Fibroblast of villous mesenchyme (primary cell): ENCODE measurements at places on chromosomes 13 and 19. TPM values are rescaled to one million over a fixed set of nuclear protein-coding genes. Genes with fewer than 3 reads are reported as not detected.
A peak's percentile ranks its signal among the peaks of the same experiment; 100 is the strongest.

GRCh38 chr19:5425260-5425659 lies 30.0 kb upstream of the ZNRF4 start:
- no peak for DNase-seq

GRCh38 chr13:42260903-42261654 lies 10.9 kb upstream of the AKAP11 start:
- DNase-seq = no peak

- DNase-seq = no peak
Observed at GRCh38 chr19:18669883-18670282, 13.6 kb upstream of the CRTC1 start.

- DNase-seq = no peak
Observed at GRCh38 chr13:32423592-32423991, 4.3 kb downstream of the N4BP2L1 start.

DNA sequence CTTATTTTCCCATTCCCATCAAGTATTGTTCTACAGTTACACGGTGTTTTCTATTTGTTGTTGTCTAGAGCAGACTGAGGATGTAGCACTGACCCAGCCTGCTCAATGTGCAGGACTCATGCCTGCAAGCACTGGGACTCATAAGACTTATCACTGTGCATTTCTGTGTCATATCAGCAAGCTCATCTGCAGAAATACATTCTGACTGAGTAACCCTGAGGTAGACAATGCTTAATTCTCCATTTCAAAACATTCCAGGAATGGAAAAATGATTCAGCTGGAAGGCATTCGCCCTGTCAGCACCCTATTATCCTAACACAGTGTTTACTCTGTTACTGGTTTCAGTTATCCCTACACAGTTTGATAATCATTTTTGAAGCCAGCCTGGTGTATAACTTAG lies 2506.4 kb downstream of the PCDH9 start:
- peak; percentile 25 for DNase-seq

- DNase-seq = peak; percentile 67
Observed at GRCh38 chr19:2282062-2282861, at the start of gene PEAK3. Gene PEAK3 (minus strand): TSS chr19:2282175. CDS start chr19:2280931, 1,244 bp downstream.

DNA sequence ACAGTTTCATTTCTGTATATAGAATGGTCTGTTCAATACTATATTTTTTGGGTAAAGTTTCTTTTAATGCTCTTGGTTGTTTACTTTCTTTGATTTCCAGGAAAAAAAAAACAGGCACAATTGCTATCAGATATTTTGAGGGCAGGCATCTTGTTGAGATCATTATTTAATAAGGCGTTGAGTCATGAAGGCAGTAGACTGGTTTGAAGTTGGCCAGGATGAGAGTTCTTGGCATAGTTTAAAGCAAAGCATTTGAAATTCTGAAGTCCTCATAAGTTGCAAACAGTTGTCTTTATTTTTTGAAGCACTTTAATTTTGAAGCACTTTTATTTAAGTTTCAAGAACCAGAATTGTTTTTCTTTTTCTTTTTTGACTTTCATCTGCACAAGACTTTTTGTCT lies 2.6 kb upstream of the ZNF175 start:
- no peak for DNase-seq

DNA sequence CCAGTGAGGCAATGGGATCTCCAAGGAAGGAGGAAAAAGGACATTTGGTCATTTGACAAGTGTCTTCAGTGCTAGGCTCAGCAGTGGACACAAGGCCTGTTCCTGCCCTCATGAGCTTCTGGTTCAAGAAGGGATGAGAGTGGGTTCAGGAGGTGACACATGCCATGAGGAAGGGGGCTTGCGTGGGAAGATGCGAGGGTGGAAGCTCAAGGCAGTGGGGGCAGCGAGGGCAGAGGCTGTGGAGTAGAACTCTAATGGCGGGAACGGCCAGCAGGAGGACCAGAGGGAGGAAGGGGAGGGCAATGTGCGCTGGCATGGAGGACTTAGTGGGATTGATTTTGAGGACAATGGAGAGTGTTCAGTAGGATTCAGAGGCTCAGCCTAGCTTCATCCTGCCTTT lies 3.3 kb downstream of the PIK3R2 start:
- no peak for DNase-seq

DNA sequence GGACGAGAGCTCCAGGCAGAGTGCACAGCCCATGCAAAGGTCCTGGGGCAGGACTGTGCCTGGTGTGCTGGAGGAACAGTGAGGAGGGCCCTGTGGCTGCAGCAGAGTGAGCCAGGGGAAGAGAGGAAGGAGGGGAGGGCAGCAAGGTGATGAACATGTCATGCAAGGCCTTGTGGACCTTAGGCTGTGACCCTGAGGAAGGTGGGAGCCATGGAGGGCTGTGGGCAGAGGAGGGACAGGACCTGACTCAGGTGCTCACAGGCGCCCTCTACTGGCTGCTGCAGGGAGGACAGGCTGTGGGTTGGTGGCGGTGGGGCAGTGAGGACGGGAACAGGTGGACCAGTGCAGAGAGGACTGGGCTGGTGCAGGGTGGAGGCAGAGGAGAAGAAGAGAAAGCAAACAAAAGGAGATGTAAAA lies 170.3 kb downstream of the PTPRS start:
- DNase-seq = no peak

DNA sequence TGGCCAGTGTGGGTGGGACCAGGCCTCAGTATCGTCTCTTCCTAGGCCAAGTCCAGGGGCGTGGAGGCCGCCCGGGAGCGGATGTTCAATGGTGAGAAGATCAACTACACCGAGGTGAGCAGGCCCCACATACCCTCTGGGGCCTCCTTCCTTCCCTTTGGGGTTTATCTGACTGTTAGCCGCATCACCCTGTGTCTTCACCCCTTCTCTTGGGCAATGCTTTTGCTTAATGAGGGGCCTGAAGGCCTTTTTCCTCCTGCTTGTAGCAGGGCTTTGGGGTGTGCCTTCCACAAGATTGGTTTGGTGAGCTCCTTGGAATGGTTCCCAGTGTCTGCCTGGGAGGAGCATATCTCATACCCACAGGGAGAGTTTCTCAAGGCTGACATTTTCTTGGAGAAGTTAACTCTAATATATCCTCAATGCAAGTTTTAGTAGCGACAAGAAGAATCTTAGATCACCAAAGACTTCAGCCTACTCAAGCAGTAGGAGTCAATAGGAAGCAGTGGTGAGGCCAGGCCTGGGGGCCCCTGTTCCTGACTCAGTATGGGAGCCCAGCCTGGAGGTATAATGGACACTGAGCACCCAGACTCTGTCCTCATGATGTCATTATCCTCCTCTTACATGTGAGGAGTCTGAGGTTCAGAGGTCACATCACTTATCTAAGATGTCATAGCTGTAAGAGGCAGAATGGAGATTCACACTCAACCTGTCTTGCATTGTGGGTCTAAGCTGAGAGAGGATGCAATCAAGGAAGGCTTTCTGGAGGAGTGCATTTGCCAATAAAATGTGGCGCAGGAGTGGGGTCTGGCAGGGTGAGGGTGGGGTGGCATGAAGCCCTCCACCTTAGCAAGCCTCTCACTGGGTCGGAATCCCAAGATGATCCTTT lies 2.0 kb downstream of the GPI start:
- DNase-seq = peak; percentile 88

DNA sequence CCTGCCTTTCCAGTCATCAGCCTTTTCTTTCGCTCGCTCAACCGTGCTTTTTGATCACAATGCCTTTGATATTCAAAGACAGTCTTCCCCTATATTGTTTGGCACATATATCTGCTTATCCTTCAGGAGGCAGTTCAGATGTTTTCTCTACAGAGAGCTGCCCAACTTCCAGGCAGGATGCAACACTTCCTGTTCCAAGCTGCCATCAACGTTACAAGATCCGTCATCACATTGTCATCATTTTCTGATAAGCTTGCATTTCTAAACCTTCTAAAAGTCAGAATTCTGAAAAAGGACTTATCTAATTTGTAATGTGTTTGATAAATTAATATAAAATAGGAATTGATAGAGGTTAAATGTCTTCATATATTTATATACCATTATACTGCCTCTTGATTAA lies 574.2 kb downstream of the TBC1D4 start:
- DNase-seq = no peak

- DNase-seq = no peak
Observed at GRCh38 chr19:23203841-23204344, 46.3 kb downstream of the ZNF724 start.

DNA sequence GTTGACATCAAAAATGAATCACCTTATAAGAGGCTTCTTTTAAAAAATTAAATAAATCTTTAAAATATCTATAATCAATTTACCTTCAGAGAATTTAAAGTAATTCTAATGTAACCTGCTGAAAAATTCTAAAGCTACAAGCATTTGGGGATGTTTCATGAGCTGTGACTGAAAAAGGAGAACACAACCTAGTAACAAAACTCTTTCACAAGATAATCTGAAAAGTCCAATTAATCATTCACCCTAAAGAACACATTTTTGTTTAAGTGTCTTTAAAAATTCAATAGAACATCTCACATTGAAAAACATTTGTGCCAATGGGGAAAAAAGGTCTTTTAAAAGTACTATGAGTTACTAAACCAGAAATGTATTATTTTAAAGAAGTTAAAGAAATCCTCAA lies 22.8 kb downstream of the KLF12 start:
- no peak for DNase-seq

DNA sequence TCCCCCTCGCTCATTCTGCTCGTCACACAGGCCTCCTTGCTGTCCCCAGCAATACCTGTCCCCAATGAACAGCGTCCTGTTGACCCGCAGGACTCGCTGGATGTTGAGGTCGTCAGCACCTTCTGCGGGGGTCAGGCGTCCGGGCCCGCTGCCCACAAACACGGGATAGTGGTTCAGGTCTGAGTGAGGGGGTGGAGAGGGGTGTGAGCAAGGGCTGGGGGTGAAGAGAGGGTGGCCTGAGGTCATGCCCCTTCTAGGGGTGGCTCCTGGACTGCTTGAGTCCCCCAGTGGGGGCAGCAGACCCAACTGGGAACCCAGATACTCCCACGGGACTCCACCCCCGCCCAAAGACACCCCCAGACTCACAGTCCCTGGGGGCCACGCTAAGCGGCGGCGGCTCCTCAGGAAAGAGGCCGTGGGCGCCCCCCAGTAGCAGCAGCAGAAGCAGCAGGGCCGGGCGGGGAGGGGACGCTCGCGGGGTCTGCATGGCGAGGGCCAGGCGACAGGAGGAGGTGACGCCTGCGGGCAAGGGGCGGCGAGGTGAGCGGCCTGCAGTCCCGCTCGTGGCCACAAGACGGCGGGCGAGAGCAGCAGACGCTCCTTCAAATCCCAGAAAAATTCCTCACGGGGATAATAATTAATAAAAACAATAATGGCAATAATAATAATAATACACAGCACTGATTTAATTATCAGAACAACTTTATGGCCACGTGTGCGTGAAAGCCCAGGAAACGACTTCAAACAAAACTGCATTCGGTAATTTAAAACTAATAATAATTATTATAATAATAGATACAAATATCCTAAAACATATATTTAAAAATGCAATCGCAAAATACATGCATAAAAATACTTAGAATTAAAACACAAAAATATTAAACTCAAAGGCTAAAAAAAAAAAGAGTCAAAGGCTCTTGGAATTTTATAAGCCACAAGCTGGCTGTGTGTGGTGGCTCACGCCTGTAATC lies 1.2 kb downstream of the SEMA6B start:
- no peak for DNase-seq

The ZSCAN18 gene
- 10.6 and 16.0 TPM in 2 replicates for total RNA-seq

The TUBB4A gene
- total RNA-seq = not detected in 2 replicates

The ZNF135 gene
- 1.6 and 4.3 TPM in 2 replicates for total RNA-seq

The FUT3 gene
- total RNA-seq = under 0.01 TPM in 1 of 2 replicates, not detected in the other

The SHD gene
- total RNA-seq = not detected in 2 replicates
